Uterine smooth muscle cell (primary cell): ENCODE measurements at places on chromosomes 6 and 20. TPM values are rescaled to one million over a fixed set of nuclear protein-coding genes. Genes with fewer than 3 reads are reported as not detected.

Gene ECI2
- total RNA-seq = 113 and 223 TPM in 2 replicates

Gene MRPS26
- total RNA-seq = 41.9 and 51.1 TPM in 2 replicates

Gene DLL1
- 1.00 and 1.3 TPM in 2 replicates for total RNA-seq

Gene BFSP1
- 1.5 and 3.1 TPM in 2 replicates for total RNA-seq

Gene RFX6
- total RNA-seq = under 0.01 TPM in 1 of 2 replicates, not detected in the other

Gene MPC1
- 18.0 and 24.3 TPM in 2 replicates for total RNA-seq

Gene TMC2
- total RNA-seq = not detected in 2 replicates

Gene RBPJL
- not detected in 2 replicates for total RNA-seq

Gene TNFRSF6B
- total RNA-seq = 57.4 and 110 TPM in 2 replicates

Gene GDAP1L1
- not detected in 2 replicates for total RNA-seq

Gene BANF2
- total RNA-seq = not detected in 2 replicates

Gene ARG1
- not detected in 2 replicates for total RNA-seq
